Naive thymus-derived CD8-positive, alpha-beta T cell (primary cell): ENCODE measurements at places on chromosomes 3 and 15.

DNA sequence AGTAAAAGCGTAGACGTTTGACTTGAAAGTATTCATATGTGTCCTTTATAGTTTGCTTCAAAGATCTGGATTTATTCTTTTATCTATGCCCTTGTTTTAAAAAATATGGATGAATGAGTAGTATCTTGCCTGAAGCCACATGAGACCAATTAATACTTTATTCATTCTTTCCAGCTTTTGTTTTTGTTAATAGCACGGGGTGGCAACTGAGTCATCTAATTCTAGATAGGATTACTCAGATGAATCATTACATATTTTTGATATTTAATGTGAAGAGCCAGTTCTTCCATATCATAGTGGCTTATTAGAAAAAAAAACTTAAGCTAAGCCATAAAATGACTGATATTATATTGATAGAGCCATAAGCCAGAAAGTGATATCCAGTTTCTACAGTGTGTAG is 121.9 kb downstream of the BBX start:
- peaks cover 36% of the 10 kb centered on the region for H3K36me3 ChIP-seq
- H3K27ac ChIP-seq, result no peak overlapping the region
- no peak overlapping the region for H3K4me3 ChIP-seq
- H3K4me1 ChIP-seq, result peaks cover 20% of the 10 kb centered on the region
- no peak for DNase-seq

DNA sequence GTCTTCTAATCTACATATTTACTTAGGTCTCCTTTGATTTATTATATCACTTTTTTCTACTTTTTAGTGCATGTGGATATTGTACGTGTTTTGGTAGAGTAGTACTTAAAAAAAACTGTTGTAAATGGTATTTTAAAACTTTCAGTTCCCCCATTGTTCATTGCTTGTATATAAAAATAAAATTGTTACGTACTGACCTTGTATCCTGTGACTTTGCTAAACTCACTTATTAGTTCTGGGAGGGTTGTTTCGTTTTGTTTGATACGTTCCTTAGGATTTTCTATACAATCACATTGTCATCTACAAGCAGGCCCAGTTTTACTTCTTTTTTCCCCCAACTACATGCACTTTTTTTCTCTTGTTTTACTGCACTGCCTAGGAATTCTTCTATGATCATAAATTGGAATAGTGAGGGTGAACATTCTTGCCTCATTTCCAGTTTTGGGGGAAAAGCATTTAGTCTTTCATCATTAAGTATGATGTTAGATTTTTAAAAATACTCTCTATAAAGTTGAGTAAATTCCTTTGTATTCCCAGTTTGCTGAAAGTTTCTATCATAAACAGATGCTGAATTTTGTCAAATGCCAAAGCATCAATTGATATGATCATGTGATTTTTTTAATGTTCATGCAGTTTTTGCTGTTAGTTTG is 33.5 kb upstream of the ACKR4 start:
- H3K27me3 ChIP-seq, result no peaks in the 10 kb centered on the region
- H3K36me3 ChIP-seq, result peaks cover 55% of the 10 kb centered on the region
- H3K4me1 ChIP-seq, result no peaks in the 10 kb centered on the region
- no peak for DNase-seq
- H3K27ac ChIP-seq, result no peak overlapping the region
- H3K4me3 ChIP-seq, result no peak overlapping the region

- no peaks in the 10 kb centered on the region for H3K27me3 ChIP-seq
- H3K36me3 ChIP-seq, result peaks cover 10% of the 10 kb centered on the region
- no peak for DNase-seq
- H3K27ac ChIP-seq, result no peak overlapping the region
- H3K4me1 ChIP-seq, result peaks cover 46% of the 10 kb centered on the region
These were observed 244.1 kb downstream of the SLCO3A1 start for GRCh38 chr15:92097474-92098178.

DNA sequence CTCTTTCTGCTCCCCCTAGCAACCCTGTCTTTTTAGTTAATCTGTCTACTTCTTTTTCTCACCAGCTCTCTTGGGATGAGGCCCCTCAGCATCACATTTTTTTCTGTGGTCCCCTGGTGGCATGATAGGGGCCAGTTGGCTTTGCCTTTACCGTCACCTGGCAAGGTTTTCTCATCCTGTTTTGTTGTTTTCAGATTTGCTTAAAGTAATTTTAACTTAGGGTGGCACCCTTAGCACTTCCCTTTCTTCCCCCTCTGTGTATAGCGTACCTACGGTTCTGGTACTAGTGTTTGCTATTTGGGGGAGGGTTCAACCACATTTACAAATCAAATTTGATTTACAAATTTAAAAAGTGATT is 35.6 kb downstream of the PDCD6IP start:
- peak overlapping the region; percentile 38 for H3K27ac ChIP-seq
- peaks cover 18% of the 10 kb centered on the region for H3K4me1 ChIP-seq
- H3K36me3 ChIP-seq, result peaks cover 66% of the 10 kb centered on the region

- H3K4me1 ChIP-seq, result no peaks in the 10 kb centered on the region
- DNase-seq, result no peak
- peaks cover 8% of the 10 kb centered on the region for H3K27me3 ChIP-seq
- no peak overlapping the region for H3K4me3 ChIP-seq
- peaks cover 2% of the 10 kb centered on the region for H3K36me3 ChIP-seq
These were observed 55.0 kb upstream of the NR2E3 start for GRCh38 chr15:71755092-71755970.

GRCh38 chr15:58748040-58748851 is 1.3 kb downstream of the ADAM10 start:
- H3K4me3 ChIP-seq, result peak overlapping the region; percentile 95
- peak overlapping the region; percentile 92 for H3K27ac ChIP-seq
- peaks cover 52% of the 10 kb centered on the region for H3K4me1 ChIP-seq
- DNase-seq, result no peak
- no peaks in the 10 kb centered on the region for H3K27me3 ChIP-seq

DNA sequence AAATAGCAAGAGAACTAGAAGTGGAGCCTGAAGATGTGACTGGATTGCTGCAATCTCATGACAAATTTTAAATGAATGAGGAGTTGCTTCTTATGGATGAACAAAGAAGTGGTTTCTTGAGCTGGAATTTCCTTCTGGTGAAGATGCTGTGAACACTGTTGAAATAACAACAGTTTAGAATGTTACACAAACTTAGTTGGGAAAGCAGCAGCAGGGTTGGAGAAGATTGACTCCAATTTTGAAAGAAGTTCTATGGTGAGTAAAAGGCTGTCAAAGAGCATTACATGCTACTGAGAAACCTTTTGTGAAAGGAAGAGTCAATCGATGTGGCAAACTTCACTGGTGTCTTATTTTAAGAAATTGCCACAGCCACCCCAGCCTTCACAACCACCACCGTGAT is 220.9 kb upstream of the LRRFIP2 start:
- DNase-seq, result no peak
- no peak overlapping the region for H3K4me3 ChIP-seq
- no peaks in the 10 kb centered on the region for H3K4me1 ChIP-seq
- peaks cover 72% of the 10 kb centered on the region for H3K36me3 ChIP-seq

- H3K27ac ChIP-seq, result no peak overlapping the region
- H3K4me3 ChIP-seq, result no peak overlapping the region
- H3K27me3 ChIP-seq, result peaks cover 7% of the 10 kb centered on the region
These were observed 161.1 kb upstream of the ATP10A start for GRCh38 chr15:26024241-26024640.

DNA sequence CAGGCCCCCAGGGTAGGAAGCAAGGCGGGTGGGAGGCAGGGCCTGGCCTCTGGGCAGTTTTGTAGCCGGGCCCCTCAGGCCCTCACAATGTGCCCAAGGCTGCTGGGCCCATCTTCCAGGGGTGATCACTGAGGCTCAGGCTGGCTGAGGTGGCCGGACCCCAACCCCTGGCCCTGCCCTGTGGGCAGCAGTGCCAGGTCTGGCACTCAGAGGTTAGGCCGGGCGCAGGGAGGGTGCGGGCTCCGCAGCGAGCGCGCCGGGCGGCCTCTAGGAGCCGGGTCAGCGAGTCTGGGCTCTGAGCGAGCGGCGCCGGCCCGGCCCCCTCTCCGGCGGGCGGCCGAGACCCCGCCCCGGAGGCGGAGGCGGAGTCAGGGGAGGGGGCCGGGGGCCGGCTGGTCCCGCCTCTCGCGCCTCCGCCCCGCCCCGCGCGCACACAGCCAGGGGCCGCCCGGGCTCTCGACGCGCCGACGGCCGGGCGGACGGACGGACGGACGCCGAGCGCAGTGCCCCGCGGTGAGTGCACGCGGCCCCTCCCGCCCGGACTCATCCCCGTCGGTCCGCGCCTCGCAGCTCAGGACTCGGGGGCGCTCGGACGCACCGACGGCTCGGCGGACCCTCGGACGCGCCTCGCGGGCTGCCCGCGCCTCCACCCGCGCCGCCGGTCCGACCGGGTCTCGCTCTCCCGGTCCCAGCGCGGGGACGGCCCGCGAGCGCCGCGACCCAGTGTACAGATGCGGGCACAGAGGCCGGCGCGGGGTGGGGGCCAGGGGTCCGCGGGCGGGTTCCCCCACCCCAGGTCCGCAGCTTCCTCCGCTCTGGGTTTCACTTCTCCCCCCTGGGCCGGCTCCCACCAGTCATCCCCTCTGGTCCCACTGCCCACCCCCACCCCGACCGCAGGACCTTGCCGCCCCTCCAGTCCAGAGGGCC is at the start of gene FBLN2:
Gene FBLN2, plus strand, starts transcription at position 430 of the 927 bp plus-strand sequence. CDS start 21,231 bp downstream, outside the sequence.
- peak within 1 kb of the TSS; percentile 95 for H3K4me3 ChIP-seq
- no peaks in the 10 kb centered on the region for H3K36me3 ChIP-seq
- H3K4me1 ChIP-seq, result peaks cover 69% of the 10 kb centered on the region
- H3K27me3 ChIP-seq, result peaks cover 12% of the 10 kb centered on the region
- peak within 1 kb of the TSS; percentile 79 for H3K27ac ChIP-seq

- no peak for DNase-seq
- no peaks in the 10 kb centered on the region for H3K36me3 ChIP-seq
- no peak overlapping the region for H3K4me3 ChIP-seq
- H3K27me3 ChIP-seq, result no peaks in the 10 kb centered on the region
These were observed 67.3 kb upstream of the SKIL start for GRCh38 chr3:170290194-170290593.

- DNase-seq, result no peak
- peaks cover 17% of the 10 kb centered on the region for H3K27me3 ChIP-seq
- no peaks in the 10 kb centered on the region for H3K36me3 ChIP-seq
- H3K27ac ChIP-seq, result no peak overlapping the region
These were observed 244.3 kb downstream of the NTRK3 start for GRCh38 chr15:88012233-88012632.
